ENCODE measurements at places on chromosomes 12 and 14.

- peak; percentile 85 for DNase-seq
These were observed at the start of gene HECTD1 for GRCh38 chr14:31207755-31208545. Gene HECTD1, minus strand, starts transcription at chr14:31207793. Its CDS starts 1,857 bp downstream, at chr14:31205936.

- DNase-seq, result no peak
These were observed 3.1 kb downstream of the ZBTB42 start for GRCh38 chr14:104803912-104804410.

GRCh38 chr14:96960598-96961116 lies 163.5 kb downstream of the VRK1 start:
- DNase-seq, result no peak

GRCh38 chr14:81247271-81247766 lies 26.6 kb upstream of the GTF2A1 start:
- no peak for DNase-seq

DNA sequence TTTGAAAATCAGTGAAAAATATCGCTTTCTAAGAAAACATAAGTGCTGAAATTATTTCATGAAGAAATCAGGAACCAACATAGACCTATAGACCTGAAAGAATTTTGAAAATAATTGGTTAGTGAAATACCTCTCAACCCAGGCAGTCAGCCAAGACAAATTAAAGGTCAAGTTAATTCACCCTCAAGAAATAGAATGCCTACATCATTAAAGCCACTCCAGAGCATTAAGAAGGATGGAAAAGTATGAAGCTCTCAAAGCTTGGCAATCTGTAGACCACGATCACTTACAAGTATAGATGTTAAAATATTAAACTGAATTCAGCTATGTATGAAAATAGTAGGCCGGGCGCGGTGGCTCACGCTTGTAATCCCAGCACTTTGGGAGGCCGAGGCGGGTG lies 48.3 kb downstream of the SFSWAP start:
- DNase-seq, result no peak

DNA sequence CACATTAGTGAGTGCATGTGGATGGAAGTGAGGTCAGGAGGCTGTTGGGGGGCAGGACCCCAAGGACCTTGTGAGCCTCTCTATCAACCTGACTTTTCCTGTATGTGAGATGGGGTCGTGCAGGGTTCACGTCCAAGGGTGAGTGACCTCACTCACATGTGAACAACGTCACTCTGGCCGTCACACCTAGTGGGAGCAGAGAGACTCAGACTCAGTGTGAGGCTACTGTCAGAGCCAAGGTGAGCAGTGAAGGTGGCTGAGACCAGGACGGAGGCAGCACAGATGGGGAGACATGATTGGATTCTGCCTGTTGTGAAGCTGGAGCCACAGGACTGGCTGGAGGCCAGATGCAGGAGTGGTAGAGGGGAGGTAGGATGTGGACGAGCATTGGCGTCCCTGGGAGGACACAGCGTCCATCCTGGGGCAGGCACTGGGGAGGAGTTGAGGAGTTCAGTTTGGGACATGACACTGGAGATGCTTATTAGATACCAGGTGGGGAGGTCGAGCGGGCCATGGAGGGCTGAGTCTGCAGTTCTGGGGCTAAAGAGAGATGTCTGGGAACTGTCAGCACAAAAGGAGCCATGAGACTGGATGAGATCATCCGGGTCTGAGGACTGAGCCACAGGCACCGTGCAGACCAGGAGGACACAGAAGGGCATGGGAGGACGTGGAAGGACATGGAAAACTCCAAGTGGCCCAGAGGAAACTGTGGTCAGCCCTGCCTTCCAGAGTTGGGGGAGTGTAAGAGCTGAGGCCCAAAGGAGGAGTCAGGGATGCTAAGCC lies 92.8 kb downstream of the LGMN start:
- no peak for DNase-seq
